ENCODE measurements at places on chromosomes 5 and 9. TPM values are rescaled to one million over a fixed set of nuclear protein-coding genes. Genes with fewer than 3 reads are reported as not detected.

DNA sequence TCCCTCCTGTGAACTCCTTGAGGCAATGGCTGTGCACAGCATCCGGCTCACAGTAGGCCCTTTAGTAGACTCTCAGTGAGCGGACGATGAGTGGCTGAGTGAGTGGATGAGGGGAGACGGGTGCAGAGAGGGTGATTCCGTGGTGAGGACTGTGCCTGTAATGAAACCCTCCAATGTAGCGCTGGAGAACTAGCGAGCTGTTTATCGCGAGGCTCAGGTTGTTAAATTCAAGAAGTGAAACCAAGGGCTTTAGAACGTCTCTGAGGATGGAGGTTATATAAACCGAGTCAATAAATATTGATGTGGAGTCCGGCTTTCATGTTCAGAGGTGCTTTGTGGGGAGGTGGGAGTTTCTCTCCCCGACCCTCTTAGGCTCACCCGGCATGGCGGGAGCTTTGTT is 53.2 kb downstream of the NSG2 start:
- no peak for DNase-seq

- DNase-seq = no peak
Observed at GRCh38 chr5:143471041-143471509, 67.6 kb upstream of the NR3C1 start.

DNA sequence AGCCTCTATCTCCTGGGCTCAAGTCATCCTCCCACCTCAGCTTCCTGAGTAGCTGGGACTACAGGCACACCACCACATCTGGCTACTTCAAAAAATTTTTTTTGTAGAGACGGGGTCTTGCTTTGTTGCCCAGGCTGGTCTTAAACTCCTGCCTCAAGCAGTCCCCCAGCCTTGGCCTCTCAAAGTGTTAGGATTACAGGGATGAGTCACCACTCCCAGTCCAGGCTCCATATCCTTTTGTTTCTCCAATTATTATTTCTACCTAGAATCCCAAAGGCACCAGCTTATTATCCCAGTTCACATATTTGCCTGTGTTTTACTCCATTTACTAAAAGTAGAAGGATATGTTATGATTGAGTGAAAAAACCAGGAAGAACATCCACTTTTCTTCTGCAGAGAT is 84.9 kb downstream of the TEK start:
- DNase-seq = no peak

GRCh38 chr5:43348207-43348606 is 35.0 kb upstream of the HMGCS1 start:
- no peak for DNase-seq

NSD1 gene
- total RNA-seq = 75.5 TPM

All from lower lobe of right lung (tissue), 2 donors.